ENCODE measurements at places on chromosomes 4 and X.

DNA sequence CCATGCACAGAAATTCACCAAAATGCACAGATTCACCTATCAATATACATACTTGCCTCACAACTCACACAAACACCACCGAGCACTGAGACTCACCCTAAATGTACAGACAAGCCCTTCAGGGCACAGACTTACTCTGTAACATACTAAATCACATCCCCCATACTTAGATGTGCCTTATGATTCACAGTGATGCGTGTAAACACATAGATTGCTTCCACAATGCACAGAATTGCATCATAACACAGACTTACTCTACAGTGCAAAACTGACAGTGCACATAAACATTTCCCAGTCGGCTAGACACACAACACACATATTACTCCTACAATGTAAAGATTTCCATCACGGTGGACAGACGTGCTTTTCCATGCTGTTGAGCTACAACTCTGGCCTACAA, 6.2 kb downstream of the LINC00632 start:
- DNase-seq = no peak

DNA sequence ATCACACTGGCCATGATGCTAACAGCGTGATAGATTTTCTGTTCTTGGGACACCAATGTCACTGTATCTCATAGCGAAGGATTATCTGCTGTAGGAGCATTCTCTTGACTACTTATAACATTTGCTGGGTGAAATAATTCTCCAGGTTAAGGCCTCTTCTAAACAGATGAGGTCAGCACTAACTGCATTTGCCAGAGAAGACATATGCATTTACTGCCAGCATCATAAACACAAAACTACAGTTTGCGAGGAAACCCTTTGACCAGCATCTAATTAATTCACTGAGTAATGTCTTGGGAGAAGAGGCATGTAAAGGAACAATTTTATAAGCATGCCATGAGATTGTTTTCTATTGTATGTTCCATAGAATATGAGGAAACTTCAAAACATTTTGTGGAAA, 13.9 kb downstream of the TBC1D1 start:
- DNase-seq = no peak

GRCh38 chrX:153412746-153413720, 1.8 kb downstream of the ZFP92 start:
- DNase-seq = peak; percentile 65

GRCh38 chr4:22323691-22324090, 192.2 kb downstream of the ADGRA3 start:
- DNase-seq = no peak

- DNase-seq = peak; percentile 41
Measured at GRCh38 chr4:161564230-161564834, 599.5 kb downstream of the FSTL5 start.

DNA sequence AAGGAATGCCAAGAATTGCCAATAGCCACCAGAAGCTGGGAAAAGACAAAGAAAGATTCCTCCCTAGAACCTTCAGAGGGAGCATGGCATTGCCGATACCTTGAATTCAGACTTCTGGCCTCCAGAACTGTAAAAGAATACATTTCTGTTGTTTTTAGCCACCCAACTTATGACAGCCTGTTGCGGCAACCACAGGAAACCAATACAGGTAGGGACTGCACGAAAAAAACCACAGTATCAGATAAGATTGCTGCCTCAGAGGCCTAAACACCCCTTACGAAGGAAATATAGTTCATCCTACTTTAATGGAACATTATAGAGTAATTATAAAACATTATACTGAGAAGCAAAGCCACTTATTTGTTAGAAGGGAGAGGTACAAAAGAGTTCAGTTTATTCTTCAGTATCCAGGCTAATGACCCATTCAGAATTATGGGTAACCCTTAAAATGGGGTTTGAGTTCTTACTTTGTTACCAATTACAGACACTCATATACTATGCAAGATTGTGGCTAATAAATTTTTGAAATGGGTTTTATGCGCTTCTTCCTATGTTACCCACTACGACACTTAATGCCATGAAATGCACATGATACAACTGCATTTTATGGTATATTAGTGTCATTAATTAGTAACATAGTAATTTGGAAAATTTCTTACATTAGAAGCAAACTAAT, 37.4 kb upstream of the SMIM10L2A start:
- DNase-seq = no peak

Measured in lung (tissue), 17 donors.